ENCODE measurements at places on chromosomes 16 and 17.

- no peak for DNase-seq
These were observed 3.7 kb upstream of the SLC16A11 start for GRCh38 chr17:7047566-7047965.

- no peak for DNase-seq
These were observed 116.7 kb upstream of the CES5A start for GRCh38 chr16:55991843-55992242.

DNA sequence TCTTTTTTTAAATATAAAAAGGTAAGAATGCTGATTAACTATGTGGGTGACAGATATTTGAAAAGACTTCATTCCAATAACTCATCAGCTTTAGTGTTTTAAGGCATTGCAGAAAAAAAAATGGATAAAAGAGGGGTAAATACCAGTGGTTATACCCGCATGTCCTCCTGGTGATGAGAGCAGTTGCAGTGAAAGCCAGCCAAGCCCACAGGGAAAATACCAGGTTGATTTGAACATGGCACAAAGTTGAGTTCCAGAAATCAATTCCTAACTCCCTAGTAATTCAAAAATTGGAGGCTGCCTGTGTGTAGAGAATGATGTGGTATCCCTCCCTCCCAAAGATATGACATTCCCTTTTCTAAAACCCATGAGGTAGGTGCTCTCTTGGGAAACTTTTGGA lies 453.2 kb upstream of the SOX9 start:
- no peak for DNase-seq

- DNase-seq = no peak
These were observed 46.8 kb downstream of the TMEM235 start for GRCh38 chr17:78278139-78278741.

DNA sequence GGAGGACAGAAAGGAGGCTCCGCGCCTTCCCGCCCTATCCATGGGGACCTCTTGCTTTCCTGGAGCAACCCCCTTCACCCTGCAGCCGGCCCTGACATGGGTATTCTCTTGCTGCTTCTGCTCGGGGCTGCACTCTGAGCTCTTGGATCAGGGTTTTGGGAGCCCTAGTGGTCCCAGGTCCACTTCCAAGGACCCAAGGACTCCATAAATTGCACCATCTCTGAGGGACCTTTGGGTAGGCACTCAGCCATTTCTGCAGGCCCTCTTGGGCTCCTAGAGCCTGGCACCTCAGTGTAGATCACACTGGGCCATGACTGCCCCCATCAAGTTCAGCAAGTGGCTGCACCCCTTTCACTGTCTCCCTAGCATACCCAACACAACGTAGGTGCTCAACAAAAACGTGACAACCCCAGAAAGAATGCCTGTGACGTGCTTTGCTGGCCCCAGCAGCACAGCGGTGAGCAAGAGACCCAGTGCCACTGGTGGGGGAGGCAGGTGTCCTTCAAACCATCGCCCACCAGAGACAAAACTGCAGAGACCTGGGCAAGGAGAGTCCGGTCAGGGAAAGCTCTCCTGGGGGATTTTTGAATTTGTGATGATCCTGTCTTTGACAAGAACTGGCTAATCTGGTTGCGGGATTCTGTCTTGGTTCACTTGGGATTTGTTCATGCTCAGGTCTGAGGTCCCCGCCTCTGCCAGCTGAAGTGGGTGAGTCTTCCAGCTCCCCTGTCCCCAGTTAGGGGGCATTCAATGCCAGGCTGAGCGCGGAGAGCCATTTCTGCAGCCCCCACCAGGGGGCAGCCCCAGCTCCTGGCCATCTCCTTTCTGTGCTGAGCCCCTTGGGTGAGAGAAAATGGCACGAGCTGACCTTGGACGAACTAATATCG lies 2.5 kb upstream of the RAB11FIP4 start:
- peak; percentile 59 for DNase-seq

- DNase-seq = no peak
These were observed 62.5 kb downstream of the NQO1 start for GRCh38 chr16:69663846-69664245.

GRCh38 chr17:76816590-76817135 lies 51.5 kb upstream of the MGAT5B start:
- DNase-seq = peak; percentile 10

GRCh38 chr17:43027091-43028032 lies 2.3 kb downstream of the RND2 start:
- no peak for DNase-seq

DNA sequence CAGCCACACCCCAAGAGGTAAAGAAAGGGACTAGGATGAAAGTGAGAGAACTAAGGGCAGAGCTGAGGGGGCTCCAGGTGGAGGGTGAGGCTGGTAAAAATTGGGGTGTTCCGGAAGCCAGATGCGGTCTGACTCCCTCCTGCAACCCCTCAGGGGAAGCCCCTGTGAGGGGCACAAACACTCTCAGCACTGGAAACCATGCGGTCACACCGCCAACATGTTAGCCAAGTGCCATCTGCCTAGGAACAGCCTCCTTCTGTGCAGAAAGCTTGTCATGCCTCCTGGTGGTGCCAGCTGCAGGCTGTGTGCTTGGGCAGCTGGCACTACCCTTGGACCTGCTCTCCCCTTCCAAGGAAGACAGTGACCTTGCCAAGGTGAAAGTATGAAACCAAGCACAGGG lies 83.5 kb upstream of the RPL38 start:
- peak; percentile 14 for DNase-seq
